ENCODE measurements at places on chromosomes 12 and 14.

- DNase-seq: no peak
Measured at GRCh38 chr12:34606749-34607519, 584.6 kb downstream of the ALG10 start.

GRCh38 chr12:59834659-59835474 is 239.0 kb downstream of the SLC16A7 start:
- DNase-seq: peak; percentile 26

- peak; percentile 71 for DNase-seq
Measured at GRCh38 chr12:56839915-56840325, 76.8 kb downstream of the HSD17B6 start.

DNA sequence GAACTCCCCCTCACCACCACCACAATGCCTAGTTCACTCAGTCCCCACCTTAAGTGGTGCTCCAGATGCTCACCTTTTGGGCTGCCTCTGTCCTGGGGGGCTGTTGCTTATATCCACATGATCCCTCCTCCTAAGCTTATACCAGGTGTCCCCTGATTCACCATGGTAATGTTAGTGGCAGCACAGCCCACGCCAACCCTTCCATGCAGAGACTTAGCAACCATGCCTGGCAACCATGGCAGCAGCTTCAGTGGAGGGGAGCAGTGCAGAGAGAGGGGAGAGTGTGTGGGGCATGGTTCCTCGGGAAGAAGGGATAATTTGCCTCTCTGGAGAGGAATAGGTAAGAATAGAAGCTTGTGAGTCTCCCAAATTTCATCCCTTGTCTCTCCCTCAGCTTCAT is 1.2 kb upstream of the DDN start:
- no peak for DNase-seq

DNA sequence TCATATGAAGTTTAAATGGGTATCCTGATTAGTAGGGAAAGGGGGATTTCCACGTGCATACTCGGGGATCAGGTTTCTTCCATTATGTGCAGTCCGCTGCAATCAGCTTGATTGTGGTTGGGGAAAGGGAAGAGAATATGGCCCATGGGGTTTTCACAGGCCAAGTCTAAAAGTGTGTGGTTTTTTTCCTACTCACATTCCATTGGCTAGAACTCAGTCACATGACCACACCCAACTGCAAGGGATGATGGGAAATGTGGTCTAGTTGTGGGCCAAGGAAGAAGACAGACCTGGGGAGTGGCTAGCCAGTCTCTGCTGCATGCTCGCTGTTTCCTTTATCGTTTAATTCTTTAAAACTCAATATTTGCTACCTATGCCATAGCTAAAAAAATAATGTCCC is 105.1 kb downstream of the PRIMA1 start:
- no peak for DNase-seq

DNA sequence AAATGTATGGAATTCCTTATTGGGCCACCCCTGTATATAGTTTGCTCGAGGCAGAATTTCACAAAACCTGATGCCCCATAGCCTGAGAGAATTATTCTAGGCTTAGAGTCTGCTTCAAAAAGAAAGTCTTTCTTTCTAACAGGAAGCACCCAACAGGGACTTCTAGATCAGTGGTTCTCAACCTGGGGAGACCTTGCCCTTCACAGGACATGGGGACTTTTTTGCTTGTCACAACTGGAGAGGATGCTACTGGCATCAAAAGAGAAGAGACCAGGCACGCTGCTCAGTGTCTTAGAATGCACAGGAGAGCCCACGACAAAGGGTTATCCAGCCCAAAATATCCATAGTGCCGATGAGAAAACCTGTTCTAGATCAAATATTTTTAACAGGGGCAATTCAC is 18.9 kb downstream of the WSB2 start:
- no peak for DNase-seq

GRCh38 chr12:19437996-19438395 is 1.3 kb upstream of the AEBP2 start:
- no peak for DNase-seq

DNA sequence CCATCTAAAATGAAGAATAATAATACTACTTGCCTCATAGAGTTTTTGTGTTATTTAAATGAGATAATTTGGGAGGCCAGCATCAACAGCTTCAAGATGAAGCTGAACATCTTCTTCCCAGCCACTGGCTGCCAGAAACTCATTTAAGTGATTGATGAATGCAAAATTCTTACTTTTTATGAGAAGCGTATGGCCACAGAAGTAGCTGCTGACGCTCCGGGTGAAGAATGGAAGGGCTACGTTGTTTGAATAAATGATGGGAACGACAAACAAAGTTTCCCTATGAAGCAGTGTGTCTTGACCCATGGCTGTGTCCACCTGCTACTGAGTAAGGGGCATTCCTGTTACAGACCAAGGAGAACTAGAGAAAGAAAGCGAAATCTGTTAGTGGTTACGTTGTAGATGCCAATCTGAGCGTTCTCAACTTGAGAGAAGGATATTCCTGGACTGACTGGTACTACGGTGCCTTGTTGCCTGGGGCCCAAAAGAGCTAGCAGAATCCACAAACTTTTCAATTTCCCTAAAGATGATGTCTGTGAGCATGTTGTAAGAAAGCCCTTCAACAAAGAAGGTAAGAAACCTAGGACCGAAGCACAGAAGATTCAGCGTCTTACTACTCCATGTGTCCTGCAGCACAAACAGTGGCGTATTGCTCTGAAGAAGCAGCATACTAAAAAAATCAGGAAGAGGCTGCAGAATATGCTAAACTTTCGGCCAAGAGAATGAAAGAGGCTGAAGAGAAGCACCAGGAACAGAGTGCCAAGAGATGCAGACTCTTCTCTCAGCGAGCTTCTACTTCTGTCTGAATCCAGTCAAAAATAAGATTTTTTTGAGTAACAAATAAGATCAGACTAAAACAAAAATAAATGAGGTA is 100.0 kb upstream of the LRIG3 start:
- no peak for DNase-seq

GRCh38 chr12:54259194-54260011 is 20.5 kb downstream of the CBX5 start:
- no peak for DNase-seq

DNA sequence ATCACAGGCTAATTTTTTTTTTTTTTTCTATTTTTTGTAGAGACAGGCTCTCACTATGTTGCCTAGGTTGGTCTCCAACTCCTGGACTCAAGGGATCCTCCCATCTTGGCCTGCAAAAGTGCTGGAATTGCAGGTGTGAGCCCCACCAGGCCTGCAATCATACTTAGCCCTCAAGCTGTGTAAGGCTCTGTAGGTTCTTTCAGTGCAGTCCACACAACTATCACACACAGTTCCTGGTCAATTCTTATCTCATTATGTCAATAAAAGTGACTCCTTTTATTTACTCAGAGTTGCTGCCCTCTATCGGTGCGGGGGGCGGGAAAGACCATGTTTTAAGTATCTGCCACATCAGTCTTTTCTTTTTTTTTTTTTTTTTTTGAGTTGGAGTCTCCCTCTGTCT is 29.0 kb downstream of the SLC2A3 start:
- DNase-seq: peak; percentile 73

All from RKO (cell line).